Heart right ventricle (tissue), 16 donors: ENCODE measurements at places on chromosomes 11 and 22. TPM values are rescaled to one million over a fixed set of nuclear protein-coding genes. Genes with fewer than 3 reads are reported as not detected.

The OVOL1 gene
- not detected for total RNA-seq

- no peaks in the 10 kb centered on the region for H3K36me3 ChIP-seq
- peak; percentile 1 for DNase-seq
- H3K27me3 ChIP-seq: no peaks in the 10 kb centered on the region
- H3K4me1 ChIP-seq: peaks cover 8% of the 10 kb centered on the region
These were observed 7.4 kb upstream of the GNAZ start for GRCh38 chr22:23062616-23063538.

GRCh38 chr11:126646701-126647557 is 291.4 kb downstream of the ST3GAL4 start:
- no peaks in the 10 kb centered on the region for H3K36me3 ChIP-seq
- H3K27ac ChIP-seq: no peak overlapping the region
- DNase-seq: no peak
- H3K4me3 ChIP-seq: no peak overlapping the region

The ACAD8 gene
- 43.3 TPM for total RNA-seq

- no peaks in the 10 kb centered on the region for H3K36me3 ChIP-seq
- H3K4me3 ChIP-seq: no peak overlapping the region
- H3K4me1 ChIP-seq: no peaks in the 10 kb centered on the region
- H3K27me3 ChIP-seq: no peaks in the 10 kb centered on the region
- no peak for DNase-seq
These were observed 83.6 kb downstream of the PDE3B start for GRCh38 chr11:14727215-14727614.

The JAM3 gene
- total RNA-seq: 46.7 TPM

The HEPHL1 gene
- total RNA-seq: not detected

DNA sequence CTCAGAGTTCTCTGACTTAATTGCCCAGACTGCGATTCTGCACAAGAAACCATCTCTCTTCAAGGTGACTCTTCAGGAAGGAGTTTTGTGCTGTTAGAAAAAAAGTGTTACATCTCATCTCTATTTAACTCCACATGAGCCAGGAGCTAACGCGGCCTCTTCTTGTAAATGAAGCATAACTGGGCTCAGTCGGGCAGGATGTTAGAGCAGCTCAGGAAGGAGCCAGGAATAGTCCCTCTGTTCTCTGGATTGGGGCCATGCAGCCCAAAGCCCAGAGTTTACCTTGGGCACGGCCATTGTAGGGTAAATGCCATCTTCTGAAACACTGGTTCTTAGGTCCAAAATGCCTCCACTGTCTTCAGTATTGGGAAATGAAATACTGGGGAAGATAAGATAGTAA is 760.6 kb downstream of the OPCML start:
- H3K4me3 ChIP-seq: no peak overlapping the region
- H3K27ac ChIP-seq: no peak overlapping the region
- DNase-seq: no peak
- H3K36me3 ChIP-seq: no peaks in the 10 kb centered on the region
- H3K27me3 ChIP-seq: no peaks in the 10 kb centered on the region

DNA sequence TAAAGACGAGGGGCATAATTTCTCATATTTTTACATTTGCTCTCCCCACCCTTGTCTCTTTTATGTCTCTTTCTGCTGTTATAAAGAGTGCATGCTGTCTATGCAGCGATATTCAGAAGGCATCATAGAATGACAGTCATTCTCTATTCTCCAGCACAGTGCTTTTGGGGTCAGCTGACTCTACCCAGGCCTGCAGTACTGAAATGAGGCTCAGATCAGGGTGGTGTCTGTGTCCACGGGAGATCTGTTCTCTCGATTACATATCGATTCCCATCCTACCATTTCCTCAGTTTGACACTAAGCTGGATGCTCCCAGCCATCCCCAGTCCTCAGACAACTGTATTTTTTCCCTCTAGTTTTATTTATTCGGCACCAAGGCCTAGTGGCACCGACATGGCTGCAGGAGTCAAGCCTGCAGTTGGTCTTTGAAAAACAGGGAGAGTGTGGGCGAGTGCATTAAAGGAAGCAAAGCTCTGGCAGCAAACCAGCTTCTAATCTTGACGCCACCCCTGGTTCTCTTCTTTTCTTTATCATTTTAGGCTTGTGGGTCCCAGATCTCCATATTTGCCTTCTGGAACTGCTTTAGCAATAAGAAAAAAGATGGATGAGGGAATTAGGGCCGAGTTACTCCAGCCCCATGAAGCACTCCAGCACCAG is 71.6 kb upstream of the PICALM start:
- no peaks in the 10 kb centered on the region for H3K4me1 ChIP-seq
- H3K36me3 ChIP-seq: no peaks in the 10 kb centered on the region
- H3K4me3 ChIP-seq: no peak overlapping the region
- no peak overlapping the region for H3K27ac ChIP-seq
- H3K27me3 ChIP-seq: no peaks in the 10 kb centered on the region
- DNase-seq: no peak

The SLC35F2 gene
- 1.2 TPM for total RNA-seq

GRCh38 chr22:45210991-45211390 is 29.7 kb downstream of the KIAA0930 start:
- no peak overlapping the region for H3K4me3 ChIP-seq
- no peaks in the 10 kb centered on the region for H3K27me3 ChIP-seq
- no peak overlapping the region for H3K27ac ChIP-seq
- peaks cover 9% of the 10 kb centered on the region for H3K4me1 ChIP-seq
